Cortex of kidney (tissue), 1 donor: ENCODE measurements at places on chromosomes 12 and 14.

DNA sequence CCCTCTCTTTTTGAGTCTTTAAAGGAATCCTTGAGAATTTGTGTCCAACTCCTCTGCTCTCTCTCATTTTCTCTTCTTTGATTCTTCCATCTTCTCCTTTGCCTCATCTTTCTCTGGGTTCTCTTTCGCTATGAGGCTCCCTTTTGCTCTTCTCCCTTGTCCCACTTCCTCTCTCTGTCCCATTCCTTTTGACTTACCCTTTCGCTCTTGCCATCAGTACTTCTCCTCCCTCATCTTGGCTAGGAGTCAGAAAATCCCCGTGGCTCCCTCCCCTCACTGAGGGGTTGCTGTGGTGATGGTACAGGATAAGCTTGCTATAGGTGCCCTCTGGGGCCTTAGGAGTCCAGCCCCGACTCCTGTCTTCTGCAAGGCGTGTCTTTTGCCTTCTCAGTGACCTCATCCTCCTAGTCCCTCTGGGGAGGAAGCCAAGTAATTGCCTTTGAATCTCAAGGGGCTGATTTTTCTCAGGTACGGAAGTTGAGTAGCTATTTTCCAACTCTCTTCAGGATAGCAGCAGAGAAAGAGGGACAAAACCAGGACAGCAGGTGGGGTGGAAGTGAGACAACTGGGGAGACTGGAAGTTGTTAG is 6.4 kb downstream of the PDE1B start:
- DNase-seq = no peak

DNA sequence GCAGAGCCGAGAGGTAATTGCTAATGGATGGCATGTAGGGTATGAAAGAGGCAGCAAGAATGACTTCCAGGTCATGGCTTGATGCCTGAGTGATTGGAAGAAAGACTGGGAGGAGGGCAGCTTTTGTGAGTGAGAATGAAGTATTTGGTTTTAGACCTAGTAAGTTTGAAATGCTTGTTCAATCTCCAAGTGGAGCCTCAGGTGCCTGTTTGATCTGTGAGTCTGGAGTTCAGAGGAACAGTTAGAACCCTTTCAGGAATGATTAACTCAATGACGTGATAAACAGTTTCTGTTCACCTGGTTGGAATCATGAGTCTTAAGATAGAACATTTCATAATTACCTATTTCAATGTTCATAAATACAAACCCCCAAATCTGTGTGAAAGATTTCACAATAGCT is 10.4 kb downstream of the KCNJ8 start:
- DNase-seq = no peak

DNA sequence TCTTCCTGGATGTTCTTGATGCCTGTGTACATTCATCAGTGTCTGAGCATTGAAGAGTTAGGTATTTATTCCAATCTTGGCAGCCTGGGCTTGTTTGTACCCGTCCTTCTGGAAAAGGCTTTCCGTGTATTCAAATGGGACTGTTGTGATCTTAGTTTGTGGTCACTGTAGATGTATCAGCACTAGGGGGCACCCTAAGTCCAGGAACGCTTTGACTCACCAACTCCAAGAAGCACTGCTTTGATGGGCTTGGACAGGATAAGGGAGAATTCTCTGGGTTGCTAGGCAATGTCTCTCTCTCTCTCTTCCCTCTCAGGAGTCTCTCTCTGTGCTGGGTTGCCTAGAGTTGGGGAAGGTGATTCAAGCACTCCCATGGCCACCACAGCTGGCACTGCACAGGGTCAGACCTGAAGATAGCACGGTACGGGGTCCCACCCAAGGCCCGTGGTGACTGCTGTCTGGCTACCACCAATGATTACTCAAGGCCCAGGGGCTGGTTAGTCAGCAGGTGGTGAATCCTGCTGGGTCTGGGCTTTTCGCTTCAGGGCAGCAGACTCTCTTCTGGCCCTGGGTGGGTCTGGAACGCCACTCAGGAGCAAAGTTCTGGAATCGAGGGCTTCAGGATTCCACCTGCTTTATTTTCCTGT is 211.1 kb upstream of the RGS6 start:
- no peak for DNase-seq

- DNase-seq = no peak
Measured at GRCh38 chr12:108313606-108314351, 25.3 kb downstream of the CMKLR1 start.

DNA sequence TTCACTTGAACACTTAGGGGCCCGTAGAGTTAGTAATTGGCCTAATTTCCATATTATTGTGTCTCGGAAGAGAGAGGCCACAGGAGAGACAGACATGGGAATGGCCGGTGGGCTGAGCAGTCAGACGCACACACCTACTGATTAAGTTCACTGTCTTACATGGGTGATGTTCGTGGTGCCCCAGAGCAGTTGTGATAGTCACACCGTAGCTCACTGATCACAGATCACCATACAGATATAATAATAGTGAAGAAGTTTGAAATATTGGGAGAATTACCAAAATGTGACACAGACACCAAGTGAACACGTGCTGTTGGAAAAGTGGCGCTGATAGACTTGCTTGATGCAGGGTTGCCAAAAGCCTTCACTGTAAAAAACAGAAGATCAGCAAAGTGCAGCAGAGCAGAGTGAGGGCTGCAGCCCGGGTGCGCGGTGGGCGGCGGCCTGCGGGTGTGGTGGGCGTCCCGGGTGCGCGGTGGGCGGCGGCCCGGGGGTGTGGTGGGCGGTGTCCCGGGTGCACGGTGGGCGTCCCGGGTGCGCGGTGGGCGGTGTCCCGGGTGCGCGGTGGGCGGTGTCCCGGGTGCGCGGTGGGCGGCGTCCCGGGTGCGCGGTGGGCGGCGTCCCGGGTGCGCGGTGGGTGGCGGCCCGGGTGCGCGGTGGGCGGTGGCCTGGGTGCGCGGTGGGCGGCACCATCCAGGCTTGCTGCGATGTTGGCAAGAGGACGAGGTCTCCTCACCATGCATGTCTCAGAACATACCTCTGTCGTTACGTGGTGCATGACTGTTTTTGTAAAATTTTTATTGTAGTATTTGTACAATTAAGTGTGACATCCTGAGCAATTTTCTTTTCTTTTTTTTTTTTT is 34.3 kb upstream of the TEX22 start:
- DNase-seq = no peak

- no peak for DNase-seq
Measured at GRCh38 chr14:56808383-56809269, 1.7 kb downstream of the OTX2 start.

- no peak for DNase-seq
Measured at GRCh38 chr14:61472801-61473376, 151.5 kb downstream of the PRKCH start.

- no peak for DNase-seq
Measured at GRCh38 chr12:52147964-52148463, 43.8 kb downstream of the KRT80 start.

DNA sequence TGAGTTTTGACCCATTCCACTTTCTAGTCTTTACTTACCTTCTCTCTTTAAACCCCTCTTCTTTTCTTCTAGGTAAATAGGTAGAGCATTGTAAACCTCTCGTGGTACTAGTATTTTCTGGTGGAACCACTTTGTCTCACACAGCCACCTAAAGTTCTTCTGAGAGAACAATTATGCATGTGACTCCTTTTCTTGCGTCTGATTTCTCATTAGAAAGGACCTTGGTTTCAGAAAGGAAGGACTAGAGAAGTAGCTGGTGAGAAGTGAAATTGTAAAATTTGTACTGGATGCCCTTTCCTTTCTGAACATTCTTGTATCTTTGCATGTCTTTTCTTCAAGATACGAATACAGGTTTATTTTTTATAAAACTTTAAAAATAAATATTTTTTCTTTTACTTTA is 99.0 kb downstream of the NUBPL start:
- no peak for DNase-seq

DNA sequence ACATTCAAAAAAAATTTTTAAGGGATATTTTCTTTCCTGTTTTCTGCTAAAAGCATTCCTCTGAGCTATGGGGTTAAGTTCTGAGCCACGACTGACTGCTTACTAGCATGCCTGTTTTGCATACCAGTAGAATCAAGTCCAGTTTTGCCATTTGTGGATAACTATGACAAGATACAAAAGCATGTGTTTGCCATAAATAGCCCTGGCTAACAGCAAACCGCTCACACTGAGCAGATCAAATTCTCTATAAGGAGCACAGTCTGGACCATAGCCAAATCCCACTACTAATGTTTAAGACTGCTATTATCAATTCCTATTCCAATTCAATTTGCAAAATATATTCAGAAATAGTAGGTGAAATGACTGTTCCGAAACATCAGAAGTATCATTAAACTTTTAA is 3.2 kb downstream of the CFL2 start:
- no peak for DNase-seq

DNA sequence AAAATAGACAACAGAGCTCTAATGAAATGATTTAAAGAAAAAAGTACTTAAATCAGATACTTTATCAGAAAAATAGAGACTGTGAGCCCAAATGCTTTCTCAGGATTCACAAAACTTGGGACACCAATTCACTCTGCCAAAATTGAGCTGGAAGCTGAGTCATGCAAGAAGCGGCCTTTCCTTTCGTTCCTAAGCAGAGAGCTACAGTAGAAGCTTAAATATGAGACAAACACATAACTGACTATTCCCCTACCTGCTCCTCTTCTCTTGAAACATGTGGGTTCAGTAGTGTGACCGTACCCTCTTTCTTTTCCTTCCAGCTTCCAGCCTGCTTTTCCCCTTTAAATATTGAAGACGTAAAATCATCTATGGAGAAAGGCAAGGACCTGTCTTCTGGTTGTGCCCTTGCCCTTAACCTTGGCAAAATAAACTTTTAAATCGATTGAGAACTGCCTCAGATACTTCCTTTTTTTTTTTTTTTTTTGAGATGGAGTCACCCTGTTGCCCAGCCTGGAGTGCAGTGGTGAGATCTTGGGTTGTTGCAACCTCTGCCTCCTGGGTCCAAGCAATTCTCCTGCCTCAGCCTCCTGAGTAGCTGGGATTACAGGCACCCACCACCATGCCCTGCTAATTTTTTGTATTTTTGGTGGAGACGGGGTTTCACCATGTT is 4.4 kb upstream of the SDS start:
- DNase-seq = no peak

DNA sequence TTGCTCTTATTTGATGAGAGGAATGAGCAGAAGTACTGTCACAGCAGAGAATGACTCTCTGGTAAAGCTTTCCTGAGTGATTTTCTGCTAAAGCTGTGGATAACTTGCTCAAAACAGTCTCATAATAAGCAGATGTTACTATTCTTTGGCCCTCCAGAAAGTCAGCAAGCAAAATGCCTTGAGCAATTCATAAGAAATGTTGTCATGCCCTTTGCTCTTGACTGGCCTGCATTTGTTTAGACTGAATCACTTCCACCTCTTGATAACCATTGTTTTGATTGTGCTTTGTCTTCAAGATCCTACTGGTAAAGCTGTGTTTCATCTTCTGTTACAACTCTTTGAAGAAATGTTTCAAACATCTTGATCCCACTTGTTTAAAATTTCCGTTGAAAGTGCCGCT is 457.9 kb upstream of the FOXG1 start:
- no peak for DNase-seq

GRCh38 chr12:104865080-104865479 is 93.0 kb downstream of the SLC41A2 start:
- DNase-seq = no peak

DNA sequence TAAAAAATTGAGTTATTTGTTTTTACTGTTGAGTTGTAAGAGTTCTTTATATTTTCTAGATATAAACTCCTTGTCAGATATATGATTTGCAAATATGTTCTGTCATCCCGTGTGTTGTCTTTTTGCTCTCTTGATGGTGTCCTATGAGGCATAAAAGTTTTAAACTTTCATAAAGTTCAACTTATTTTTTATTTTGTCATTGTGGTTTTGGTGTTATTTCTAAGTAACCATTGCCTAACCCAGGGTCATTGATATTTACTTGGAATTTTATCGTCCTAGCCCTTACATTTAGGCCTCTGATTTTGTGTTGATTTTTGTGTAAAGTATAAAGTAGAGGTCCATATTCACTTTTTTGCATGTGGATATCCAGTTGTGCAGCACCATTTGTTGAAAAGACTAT is 63.1 kb downstream of the SRGAP1 start:
- no peak for DNase-seq

- DNase-seq = no peak
Measured at GRCh38 chr14:88232771-88233170, 90.3 kb downstream of the KCNK10 start.
